ENCODE measurements at places on chromosomes 5 and 9. TPM values are rescaled to one million over a fixed set of nuclear protein-coding genes. Genes with fewer than 3 reads are reported as not detected.

Gene CA9
- total RNA-seq: 0.48 TPM

- no peak for DNase-seq
These were observed 9.5 kb downstream of the ARRDC3 start for GRCh38 chr5:91373600-91373999.

DNA sequence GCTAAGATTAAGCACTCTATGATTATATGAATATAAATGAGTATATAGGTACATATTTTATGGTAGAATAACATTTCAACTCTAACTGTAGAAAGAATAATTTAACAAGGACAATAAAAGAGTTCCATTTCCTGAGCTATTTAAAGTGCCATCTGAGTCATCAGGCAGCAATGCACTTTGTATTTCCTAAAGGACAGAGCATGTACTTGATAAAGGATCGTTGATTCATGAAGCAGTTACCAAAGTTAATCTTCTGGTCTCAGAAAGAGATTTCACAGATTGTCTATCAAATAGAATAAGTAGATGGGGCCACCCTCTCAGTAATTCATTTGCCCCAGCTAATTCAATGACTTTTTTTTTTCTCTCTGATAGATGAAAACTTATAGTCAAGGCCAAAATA lies 747.8 kb downstream of the CDH18 start:
- DNase-seq: no peak

DNA sequence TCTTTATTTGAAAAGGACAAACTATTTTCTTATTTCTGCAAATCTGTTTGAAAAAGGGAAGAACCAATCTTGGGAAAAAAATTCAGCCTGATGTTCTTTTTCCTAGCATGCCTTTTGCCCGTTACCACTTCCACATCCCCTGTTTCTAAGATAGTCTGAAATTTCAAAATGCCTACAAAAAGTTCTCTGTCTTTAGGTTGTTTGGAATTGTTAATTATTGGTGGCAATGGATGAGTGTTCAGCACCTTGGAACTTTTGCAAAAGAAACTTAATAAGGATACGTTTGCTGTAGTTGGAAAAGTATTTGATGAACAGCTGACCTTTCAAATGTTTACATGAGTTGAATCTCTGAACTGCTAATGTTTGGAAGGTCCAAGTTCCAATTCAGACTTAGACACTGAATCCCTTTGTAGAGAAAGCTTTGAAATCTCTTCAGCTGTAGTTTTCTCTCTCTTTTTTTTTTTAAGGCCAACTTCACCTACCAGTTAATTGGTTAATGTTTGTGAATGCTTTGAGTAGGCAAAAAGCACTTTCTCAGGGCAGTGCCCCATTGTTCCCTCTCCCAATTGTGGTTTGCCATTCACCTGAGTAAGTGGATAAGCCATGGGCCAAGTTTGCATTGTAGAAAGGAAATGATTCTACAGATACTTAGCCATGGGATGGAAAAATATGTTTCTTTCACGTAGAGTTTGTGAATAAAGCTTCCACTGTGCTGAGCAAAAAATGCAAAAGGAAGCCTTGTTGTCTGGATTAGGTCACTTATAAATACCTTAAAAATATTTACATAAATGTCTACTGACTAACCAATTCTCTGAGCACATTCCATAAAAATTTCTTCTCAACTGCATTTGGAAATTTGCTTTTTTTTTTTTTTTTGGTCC lies 156.4 kb upstream of the ELL2 start:
- DNase-seq: no peak

GRCh38 chr5:39453606-39454005 lies 28.8 kb upstream of the DAB2 start:
- no peak for DNase-seq
